ENCODE measurements at places on chromosomes 2 and 18.

GRCh38 chr2:39128919-39129391, 8.1 kb upstream of the SOS1 start:
- no peaks in the 10 kb centered on the region for H3K36me3 ChIP-seq
- H3K4me1 ChIP-seq = peaks cover 5% of the 10 kb centered on the region
- H3K27ac ChIP-seq = no peak overlapping the region
- H3K4me3 ChIP-seq = no peak overlapping the region
- DNase-seq = no peak

DNA sequence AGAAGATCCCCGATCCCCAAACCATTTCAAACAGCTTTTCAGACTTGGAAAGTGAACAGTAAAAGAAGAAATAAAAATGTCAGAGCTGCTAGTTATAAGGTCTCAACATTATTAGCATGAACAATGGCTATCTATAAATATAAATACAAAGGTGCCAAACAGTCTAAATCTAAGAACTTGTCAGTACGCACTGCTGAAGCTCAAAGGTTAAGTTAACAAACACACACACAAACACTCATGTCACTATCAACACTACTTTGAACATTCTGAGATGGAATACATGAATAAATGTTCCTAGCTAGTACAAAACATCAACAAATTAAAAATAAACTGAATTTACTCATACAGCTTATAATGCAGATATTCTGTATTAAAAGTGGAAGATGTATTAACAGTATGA, 108.7 kb downstream of the CDH2 start:
- H3K27me3 ChIP-seq = no peaks in the 10 kb centered on the region
- DNase-seq = no peak
- no peak overlapping the region for H3K4me3 ChIP-seq

- no peaks in the 10 kb centered on the region for H3K4me1 ChIP-seq
- no peak overlapping the region for H3K27ac ChIP-seq
- H3K36me3 ChIP-seq = no peaks in the 10 kb centered on the region
- no peaks in the 10 kb centered on the region for H3K27me3 ChIP-seq
- DNase-seq = no peak
Measured at GRCh38 chr18:56086176-56086575, 498.2 kb upstream of the TCF4 start.

GRCh38 chr2:171018522-171018921, 89.5 kb downstream of the GORASP2 start:
- peaks cover 9% of the 10 kb centered on the region for H3K4me1 ChIP-seq
- no peak for DNase-seq
- H3K4me3 ChIP-seq = no peak overlapping the region
- H3K27me3 ChIP-seq = no peaks in the 10 kb centered on the region

GRCh38 chr2:207157731-207158130, 8.0 kb downstream of the KLF7 start:
- peaks cover 88% of the 10 kb centered on the region for H3K4me1 ChIP-seq
- H3K27me3 ChIP-seq = no peaks in the 10 kb centered on the region
- peak overlapping the region; percentile 33 for H3K27ac ChIP-seq
- no peak overlapping the region for H3K4me3 ChIP-seq

DNA sequence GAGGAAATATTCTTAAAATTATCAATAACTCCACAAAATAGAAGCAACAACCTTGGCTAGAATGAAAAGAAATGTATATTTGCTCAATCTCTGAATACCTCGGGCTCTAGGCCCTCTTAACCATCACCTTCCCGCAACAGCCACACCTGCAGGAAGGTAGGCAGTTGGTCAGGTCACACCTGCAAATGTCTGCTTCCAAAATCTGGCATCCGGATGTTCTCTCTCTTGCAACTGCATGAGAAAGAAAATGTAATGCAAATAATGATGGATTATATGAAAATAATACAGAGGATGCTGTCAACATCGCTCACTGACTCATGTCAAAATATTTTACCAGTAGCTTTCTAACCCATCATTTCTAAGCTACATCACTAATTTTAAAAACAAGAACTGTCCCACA, 148.3 kb downstream of the SATB2 start:
- no peaks in the 10 kb centered on the region for H3K27me3 ChIP-seq
- no peak overlapping the region for H3K4me3 ChIP-seq
- peaks cover under 1% of the 10 kb centered on the region for H3K4me1 ChIP-seq
- DNase-seq = no peak

- H3K27me3 ChIP-seq = no peaks in the 10 kb centered on the region
- no peak overlapping the region for H3K27ac ChIP-seq
- H3K36me3 ChIP-seq = no peaks in the 10 kb centered on the region
Measured at GRCh38 chr2:31524592-31524991, 56.1 kb downstream of the SRD5A2 start.

- H3K4me3 ChIP-seq = no peak overlapping the region
- H3K4me1 ChIP-seq = peaks cover 6% of the 10 kb centered on the region
- H3K27ac ChIP-seq = no peak overlapping the region
- DNase-seq = no peak
- H3K36me3 ChIP-seq = no peaks in the 10 kb centered on the region
Measured at GRCh38 chr2:31284107-31284506, 50.2 kb downstream of the EHD3 start.

DNA sequence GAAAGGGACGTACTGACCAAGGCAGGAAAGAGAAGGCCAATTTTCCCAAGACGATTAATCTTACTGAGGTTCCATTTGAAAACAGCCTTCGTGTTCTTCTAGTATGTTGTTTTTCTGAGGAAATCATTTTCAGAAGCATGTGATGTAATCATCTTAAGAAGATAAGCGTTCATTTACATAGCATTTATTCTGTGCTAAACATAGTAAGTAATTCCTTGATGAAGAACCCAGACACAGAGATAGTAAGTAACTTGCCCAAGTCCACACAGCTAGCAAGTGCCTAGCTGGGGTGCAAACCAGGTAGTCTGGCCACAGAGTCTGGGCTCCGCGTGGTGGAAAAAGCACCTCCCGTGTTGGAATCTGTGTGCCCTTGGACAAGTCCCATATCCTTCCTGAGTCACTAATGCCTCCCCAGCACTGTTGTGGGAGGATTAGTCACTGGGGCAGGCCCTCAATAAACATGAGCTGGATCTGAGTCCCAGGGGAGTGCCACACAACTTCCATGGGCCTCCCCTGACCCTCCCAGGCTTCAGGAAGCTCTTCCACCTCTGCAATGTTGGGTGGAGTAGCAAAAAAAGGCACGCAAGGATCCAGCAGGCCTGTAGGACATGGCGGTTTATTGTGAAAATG, 26.9 kb upstream of the ASAP2 start:
- H3K4me3 ChIP-seq = no peak overlapping the region
- H3K36me3 ChIP-seq = no peaks in the 10 kb centered on the region
- peak overlapping the region; percentile 97 for H3K27ac ChIP-seq
- H3K27me3 ChIP-seq = no peaks in the 10 kb centered on the region
- DNase-seq = peak; percentile 78

DNA sequence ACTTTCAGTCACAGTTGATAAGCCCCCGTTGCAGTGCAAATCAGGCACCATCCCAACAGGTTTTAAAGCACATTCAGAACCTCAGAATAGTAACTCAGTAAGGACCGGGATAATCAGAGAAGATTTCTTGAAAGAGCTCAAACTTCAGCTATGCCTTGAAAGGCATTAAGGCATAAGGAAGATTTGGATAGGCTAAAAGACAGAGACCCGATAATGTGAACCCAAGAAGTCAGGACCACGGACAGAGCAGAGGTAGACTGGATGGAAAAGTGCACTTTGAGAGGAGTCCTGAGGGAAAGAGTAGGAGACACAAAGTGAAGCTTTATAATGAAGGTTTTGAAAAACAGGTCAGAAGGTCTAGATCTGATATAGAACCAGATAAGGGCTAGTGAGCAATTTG, 36.9 kb upstream of the KLF7 start:
- no peaks in the 10 kb centered on the region for H3K4me1 ChIP-seq
- H3K4me3 ChIP-seq = no peak overlapping the region
- no peak for DNase-seq
- no peak overlapping the region for H3K27ac ChIP-seq
- no peaks in the 10 kb centered on the region for H3K27me3 ChIP-seq

- H3K36me3 ChIP-seq = no peaks in the 10 kb centered on the region
- no peak overlapping the region for H3K27ac ChIP-seq
- H3K27me3 ChIP-seq = no peaks in the 10 kb centered on the region
- DNase-seq = no peak
Measured at GRCh38 chr2:112686348-112687217, 34.2 kb upstream of the NT5DC4 start.

DNA sequence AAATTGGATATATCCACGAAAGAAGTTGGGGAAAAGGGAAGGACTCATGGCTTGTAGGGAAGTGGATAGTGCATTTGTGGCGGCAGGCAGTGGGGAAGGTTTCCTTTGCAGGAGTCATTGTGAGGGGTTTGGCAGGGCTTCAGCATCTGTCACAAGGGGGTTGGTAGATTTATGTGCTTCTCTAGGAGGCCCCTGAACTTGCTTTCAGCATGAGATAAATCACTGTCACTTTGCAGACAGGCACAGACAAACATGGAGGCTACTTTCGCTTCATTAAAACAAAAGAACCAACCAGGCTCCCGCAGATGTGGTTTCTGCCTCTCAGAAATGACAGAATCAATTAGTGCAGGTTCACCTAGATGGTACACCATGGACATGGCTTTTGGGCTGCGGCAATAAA, 340.7 kb downstream of the TGIF1 start:
- no peaks in the 10 kb centered on the region for H3K27me3 ChIP-seq
- DNase-seq = no peak
- peaks cover 37% of the 10 kb centered on the region for H3K4me1 ChIP-seq
- no peak overlapping the region for H3K27ac ChIP-seq
- H3K36me3 ChIP-seq = no peaks in the 10 kb centered on the region

DNA sequence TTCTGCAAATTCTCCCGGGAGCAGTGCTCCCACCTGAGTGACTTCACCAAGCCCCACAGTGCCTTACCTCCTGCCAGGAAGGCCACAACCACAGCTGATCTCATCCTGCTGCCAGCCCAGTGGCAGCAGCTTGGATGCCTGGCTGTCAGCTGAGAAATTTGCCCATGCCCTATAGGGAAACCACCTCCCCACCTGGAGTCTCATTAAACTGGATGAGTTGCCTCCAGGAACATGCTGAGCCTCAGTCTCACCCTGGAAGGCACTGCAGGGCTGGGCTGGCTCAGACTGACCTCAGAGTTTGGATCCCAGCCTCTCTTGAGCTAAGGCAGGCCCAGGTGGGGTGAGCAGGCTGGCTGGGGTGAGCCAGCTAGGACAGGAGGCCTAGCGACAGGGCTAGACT, 23.3 kb downstream of the REEP1 start:
- H3K4me3 ChIP-seq = no peak overlapping the region
- no peak overlapping the region for H3K27ac ChIP-seq
- no peaks in the 10 kb centered on the region for H3K36me3 ChIP-seq
- DNase-seq = no peak

GRCh38 chr2:162084536-162084935, 10.5 kb upstream of the DPP4 start:
- H3K4me1 ChIP-seq = peaks cover 24% of the 10 kb centered on the region
- no peak for DNase-seq
- no peak overlapping the region for H3K4me3 ChIP-seq
- H3K36me3 ChIP-seq = no peaks in the 10 kb centered on the region
- H3K27me3 ChIP-seq = no peaks in the 10 kb centered on the region

DNA sequence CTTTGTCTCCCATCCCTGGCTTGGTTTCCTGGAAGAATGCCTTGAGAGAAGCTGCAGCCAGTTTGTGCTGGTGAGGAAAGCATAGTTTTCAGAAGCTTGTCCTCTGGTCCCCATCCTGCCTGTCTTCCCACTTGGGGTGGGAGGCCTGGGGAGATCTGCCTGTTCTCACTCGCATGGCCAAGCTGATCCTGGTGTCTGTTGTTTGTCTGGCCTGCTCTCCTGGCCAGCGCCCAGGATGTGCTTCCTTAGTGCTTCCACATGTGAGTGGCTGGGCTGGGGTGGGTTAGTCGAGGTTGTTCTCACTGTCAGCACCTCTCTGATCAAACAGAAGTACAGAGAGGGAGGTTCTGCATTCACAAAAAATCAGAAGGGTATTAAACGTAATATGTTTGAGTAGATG, 49.5 kb downstream of the PTPRM start:
- no peaks in the 10 kb centered on the region for H3K27me3 ChIP-seq
- no peak overlapping the region for H3K27ac ChIP-seq

GRCh38 chr2:165406173-165406572, 63.3 kb upstream of the CSRNP3 start:
- H3K27me3 ChIP-seq = no peaks in the 10 kb centered on the region
- H3K27ac ChIP-seq = no peak overlapping the region
- H3K4me1 ChIP-seq = no peaks in the 10 kb centered on the region

GRCh38 chr2:147182260-147182659, 662.6 kb upstream of the ACVR2A start:
- no peaks in the 10 kb centered on the region for H3K27me3 ChIP-seq
- H3K4me3 ChIP-seq = no peak overlapping the region
- H3K36me3 ChIP-seq = no peaks in the 10 kb centered on the region
- DNase-seq = no peak

DNA sequence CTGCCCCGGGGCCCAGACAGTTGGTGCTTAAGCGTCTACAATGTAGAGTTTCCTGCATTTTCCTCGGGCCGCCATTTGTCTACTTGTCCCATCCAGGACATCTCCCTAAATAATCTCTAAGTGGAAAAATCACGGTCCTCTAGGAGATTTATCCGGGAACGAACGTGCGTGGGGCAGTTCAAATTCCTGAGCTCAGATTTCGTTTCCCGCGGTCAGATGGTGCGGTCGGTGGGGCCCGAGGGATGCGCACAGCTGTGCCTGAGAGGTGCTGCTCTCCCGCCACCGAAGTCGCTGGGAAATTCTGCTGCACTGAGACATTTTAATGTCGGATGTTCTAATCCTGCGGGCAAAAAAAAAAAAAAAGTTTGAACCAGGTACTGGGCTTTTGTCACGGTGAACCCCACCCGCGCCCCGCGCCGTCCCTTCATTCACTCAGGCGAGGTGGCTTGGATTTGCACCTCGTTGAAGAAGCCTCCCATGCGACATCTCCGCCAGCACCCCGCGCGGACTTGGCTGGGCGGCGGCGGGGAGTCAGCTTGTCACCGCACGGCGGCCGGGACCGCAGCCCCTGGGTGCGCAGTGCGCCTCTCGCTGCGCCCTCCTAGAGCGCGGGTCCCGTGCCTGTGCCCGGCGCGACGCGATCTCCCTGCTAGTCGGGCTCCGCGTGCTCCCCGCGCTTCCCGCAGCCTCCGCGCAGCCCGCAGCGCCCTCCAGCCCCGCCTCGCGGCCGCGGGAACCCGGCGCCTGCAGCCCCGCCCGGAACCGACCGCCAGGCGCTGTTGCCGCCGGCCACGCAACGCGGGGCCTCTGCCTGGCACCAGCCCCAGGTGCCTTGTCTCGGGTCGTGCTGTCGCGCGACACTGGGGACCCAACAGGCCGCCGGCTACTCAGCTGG, 191.9 kb upstream of the TCF4 start:
- H3K4me1 ChIP-seq = no peaks in the 10 kb centered on the region
- no peak for DNase-seq
- H3K4me3 ChIP-seq = peak overlapping the region; percentile 31
- no peaks in the 10 kb centered on the region for H3K36me3 ChIP-seq
- H3K27me3 ChIP-seq = no peaks in the 10 kb centered on the region
- H3K27ac ChIP-seq = no peak overlapping the region

- H3K27ac ChIP-seq = no peak overlapping the region
- no peak overlapping the region for H3K4me3 ChIP-seq
- no peaks in the 10 kb centered on the region for H3K4me1 ChIP-seq
- no peak for DNase-seq
- H3K36me3 ChIP-seq = no peaks in the 10 kb centered on the region
- H3K27me3 ChIP-seq = no peaks in the 10 kb centered on the region
Measured at GRCh38 chr2:187213798-187214197, 234.3 kb downstream of the CALCRL start.

- H3K27ac ChIP-seq = no peak overlapping the region
- H3K4me3 ChIP-seq = no peak overlapping the region
- no peaks in the 10 kb centered on the region for H3K36me3 ChIP-seq
- no peaks in the 10 kb centered on the region for H3K27me3 ChIP-seq
- no peak for DNase-seq
- peaks cover 5% of the 10 kb centered on the region for H3K4me1 ChIP-seq
Measured at GRCh38 chr18:35522130-35522959, 24.6 kb upstream of the INO80C start.

GRCh38 chr2:30470426-30470825, 23.4 kb downstream of the LCLAT1 start:
- H3K27ac ChIP-seq = no peak overlapping the region
- H3K4me3 ChIP-seq = no peak overlapping the region
- no peaks in the 10 kb centered on the region for H3K27me3 ChIP-seq
- no peaks in the 10 kb centered on the region for H3K36me3 ChIP-seq

Data from RWPE2 (cell line).